ENCODE measurements at places on chromosomes 5 and 9.

- DNase-seq, result no peak
Measured at GRCh38 chr9:78215706-78216105, 20.2 kb upstream of the CEP78 start.

DNA sequence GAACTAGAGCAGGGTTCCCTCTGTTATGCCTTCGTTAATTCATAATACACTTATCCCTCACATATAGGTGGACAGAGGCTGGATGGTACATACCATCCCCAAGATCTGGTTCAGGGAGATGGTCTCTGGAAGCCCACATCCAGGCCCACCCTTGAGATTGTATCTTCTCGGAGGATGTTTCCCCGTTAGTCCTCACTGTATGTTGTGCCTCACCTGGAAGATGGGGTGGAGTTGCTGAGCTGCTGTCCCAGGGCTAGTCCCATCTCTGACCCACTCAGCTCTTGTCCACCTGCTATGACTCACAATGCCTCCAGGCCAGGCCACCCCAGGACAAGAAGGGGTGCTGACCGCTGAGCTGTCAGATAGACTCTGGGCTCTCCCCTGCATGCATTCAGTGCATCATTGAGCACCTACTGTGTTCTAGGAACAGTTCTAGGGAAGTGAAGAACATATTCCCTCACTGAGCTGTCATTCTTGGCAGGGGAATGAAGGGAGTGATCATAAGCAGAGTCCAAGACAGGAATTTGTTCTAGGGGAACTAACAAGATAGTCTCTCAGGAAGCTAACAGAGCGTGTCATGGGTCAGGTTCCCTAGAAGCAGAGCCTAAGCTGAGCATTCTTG is at the start of gene CBY3:
CBY3 (minus strand) TSS at position 255 of the 622 bp plus-strand sequence; CDS start at position 139, 116 bp downstream.
- DNase-seq, result no peak

GRCh38 chr5:111836426-111836825 is 79.4 kb upstream of the NREP start:
- no peak for DNase-seq

DNA sequence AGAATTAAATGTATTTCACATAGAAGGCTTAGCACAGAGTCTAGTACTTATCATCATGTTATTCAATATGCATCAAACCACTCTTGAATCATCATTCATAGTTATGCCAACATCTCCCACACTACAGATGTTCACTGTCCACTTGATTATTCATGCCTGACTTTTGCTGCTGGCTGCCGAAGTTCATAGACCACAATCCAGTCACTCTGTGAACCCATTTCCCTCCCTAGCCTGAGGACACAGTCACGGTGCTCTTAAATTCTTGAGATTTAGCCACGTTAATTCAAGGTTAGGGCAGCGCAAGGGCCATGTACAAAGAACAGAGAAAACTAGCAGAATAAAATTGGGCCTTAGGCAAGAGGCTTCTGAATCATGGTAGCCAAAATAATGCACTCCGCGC is 32.4 kb downstream of the ABCA1 start:
- peak; percentile 45 for DNase-seq

- no peak for DNase-seq
Measured at GRCh38 chr5:7493622-7494021, 97.7 kb downstream of the ADCY2 start.

DNA sequence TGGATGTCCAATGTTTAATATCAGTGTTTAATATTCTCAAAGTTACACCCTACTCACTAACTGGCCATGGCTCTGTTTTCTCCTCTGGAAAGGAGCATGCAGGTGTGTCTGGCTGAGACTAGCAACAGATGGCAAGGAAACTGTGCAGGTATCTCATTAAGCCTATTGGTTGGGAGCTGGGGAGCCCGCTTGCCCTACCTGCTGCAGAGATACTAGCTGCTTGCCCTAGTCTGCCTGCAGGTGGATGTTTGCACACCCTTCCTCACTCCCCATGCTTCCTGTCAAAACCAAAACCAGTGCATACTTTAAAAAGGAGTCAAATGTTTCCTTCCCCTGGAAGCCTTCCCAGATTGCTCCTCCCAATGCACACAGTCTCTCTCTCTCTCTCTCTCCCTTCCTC is 228.3 kb upstream of the RASEF start:
- no peak for DNase-seq

GRCh38 chr5:171871711-171872110 is 86.1 kb downstream of the SMIM23 start:
- no peak for DNase-seq

- no peak for DNase-seq
Measured at GRCh38 chr5:10914741-10915480, 153.9 kb upstream of the DAP start.
